ENCODE measurements at places on chromosomes 3 and 15. TPM values are rescaled to one million over a fixed set of nuclear protein-coding genes. Genes with fewer than 3 reads are reported as not detected.

The GORASP1 gene
- 135 TPM for total RNA-seq

The CHRFAM7A gene
- total RNA-seq = not detected

GRCh38 chr3:46202535-46202934 lies 5.6 kb downstream of the CCR1 start:
- H3K4me1 ChIP-seq = no peaks in the 10 kb centered on the region

The LRRIQ4 gene
- not detected for total RNA-seq

GRCh38 chr3:168828943-168829342 lies 733.2 kb upstream of the GOLIM4 start:
- H3K36me3 ChIP-seq = no peaks in the 10 kb centered on the region
- DNase-seq = no peak
- H3K4me3 ChIP-seq = no peak overlapping the region
- no peaks in the 10 kb centered on the region for H3K4me1 ChIP-seq

DNA sequence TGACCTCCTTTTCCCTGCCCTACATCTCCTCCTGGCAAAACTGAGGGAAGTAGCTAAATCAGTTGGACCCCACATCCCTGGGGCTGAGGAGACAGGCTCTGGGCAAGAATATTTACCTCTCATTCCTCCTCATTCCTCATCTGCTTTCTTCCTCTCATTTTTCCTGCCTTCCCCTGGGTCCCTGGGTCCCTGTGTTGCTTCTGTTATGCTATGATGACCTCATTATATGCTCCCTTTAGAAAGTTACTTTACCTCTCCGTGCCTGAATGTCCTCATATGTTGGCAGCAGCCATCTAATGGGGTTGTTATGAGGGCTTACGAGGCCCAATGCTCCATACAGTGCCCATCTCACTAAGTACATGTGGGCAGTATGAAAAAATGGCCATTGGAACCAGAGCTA lies 1.2 kb upstream of the SHC4 start:
- no peaks in the 10 kb centered on the region for H3K36me3 ChIP-seq
- DNase-seq = no peak
- H3K4me3 ChIP-seq = no peak overlapping the region
- peaks cover 35% of the 10 kb centered on the region for H3K27me3 ChIP-seq

DNA sequence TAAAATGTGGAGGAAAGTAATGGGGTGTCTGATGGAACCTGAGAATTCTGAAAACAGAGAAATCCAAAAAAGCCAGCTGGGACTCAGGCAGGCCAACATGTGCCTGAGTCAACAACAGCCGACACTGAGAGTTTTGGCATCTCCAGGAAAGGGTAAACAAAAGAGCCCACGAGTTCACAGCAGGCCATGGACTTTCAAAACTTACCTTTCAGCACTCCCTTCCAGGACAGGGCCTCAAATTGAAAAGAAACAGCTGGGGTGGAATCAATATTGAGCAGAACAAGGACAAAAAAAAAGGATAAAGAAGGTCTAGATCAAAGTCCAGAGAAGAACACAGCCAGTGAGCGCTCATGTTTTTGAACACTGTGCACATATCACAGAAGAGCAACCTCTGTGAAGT lies 735.4 kb upstream of the GRM7 start:
- H3K36me3 ChIP-seq = no peaks in the 10 kb centered on the region
- H3K4me1 ChIP-seq = no peaks in the 10 kb centered on the region
- DNase-seq = no peak
- no peaks in the 10 kb centered on the region for H3K27me3 ChIP-seq
- no peak overlapping the region for H3K4me3 ChIP-seq

DNA sequence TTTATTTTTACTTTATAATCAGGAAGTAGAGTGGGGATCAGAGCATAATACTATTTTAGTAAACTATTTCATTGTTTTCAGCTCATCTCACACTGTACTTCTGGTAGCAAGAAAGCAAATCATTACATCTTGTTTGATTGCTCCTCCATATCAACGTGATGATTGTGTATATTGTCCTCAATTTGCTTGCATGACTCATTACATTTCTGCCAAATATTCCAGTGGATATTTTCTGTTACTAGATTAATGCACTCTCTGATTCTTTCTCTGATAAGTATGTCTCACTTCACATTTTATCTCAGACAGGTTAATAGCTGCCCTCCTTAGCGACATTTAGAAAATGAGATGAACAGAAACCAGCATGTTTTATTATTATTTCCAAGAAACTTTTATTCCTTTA lies 1145.3 kb downstream of the OTOL1 start:
- no peak overlapping the region for H3K4me3 ChIP-seq
- H3K36me3 ChIP-seq = no peaks in the 10 kb centered on the region
- no peak overlapping the region for H3K27ac ChIP-seq
- DNase-seq = no peak
- no peaks in the 10 kb centered on the region for H3K4me1 ChIP-seq
